ENCODE measurements at places on chromosomes 13 and 19. TPM values are rescaled to one million over a fixed set of nuclear protein-coding genes. Genes with fewer than 3 reads are reported as not detected.

DNA sequence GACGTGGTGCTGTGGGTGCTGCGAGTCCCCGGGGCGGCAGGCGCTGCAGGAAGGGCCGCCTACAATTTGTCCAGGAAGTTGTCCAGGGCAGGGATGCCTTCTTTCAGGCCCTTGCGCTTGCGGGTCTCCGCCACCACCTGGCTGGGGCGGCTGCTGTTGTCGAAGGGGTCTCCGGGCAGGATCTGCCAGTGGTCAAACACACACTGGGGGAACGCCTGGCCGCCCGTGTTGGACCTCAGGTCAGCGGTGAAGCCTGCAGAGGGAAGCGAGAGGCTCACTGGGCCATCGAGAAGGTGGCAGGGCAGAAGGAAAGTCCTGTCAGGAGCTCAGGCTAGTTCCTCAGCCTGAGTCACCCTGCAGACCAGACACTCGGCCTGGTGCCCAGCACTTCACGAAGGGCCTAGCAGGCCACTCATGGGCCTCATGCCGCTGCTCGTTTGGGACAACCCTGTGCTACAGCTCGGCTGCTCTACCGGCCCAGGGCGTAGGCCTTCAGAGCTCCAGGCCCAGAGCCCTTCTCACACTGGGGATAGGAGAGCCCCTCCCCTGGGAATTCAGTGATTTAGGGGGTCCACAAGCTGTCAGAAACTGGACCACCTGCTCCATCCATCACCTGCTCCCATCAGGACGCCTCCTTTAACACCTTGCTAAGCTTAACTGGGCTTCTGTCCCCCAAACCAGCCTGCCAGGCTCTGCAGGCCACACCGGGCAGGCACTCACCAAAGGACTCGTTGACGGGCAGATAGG is 5.8 kb upstream of the DAPK3 start:
- DNase-seq = no peak

DNA sequence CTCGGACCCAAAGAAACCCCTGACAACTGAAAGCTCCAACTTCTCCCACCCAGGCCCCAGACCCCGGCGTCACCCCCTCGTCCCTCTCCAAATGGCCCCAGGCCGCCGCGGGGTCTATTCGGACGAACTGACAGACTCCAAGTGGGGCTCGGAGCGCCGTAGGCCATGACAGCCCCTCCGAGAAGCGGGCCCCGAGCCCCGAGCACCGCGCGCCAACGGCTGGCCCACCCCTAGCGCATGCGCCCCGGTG is 360 bp downstream of the DDX39A start:
- DNase-seq = no peak

GRCh38 chr19:33660410-33661124 is 38.8 kb downstream of the CHST8 start:
- DNase-seq = no peak

GRCh38 chr19:45693106-45693788 is 781 bp downstream of the QPCTL start:
- DNase-seq = peak; percentile 32

DNA sequence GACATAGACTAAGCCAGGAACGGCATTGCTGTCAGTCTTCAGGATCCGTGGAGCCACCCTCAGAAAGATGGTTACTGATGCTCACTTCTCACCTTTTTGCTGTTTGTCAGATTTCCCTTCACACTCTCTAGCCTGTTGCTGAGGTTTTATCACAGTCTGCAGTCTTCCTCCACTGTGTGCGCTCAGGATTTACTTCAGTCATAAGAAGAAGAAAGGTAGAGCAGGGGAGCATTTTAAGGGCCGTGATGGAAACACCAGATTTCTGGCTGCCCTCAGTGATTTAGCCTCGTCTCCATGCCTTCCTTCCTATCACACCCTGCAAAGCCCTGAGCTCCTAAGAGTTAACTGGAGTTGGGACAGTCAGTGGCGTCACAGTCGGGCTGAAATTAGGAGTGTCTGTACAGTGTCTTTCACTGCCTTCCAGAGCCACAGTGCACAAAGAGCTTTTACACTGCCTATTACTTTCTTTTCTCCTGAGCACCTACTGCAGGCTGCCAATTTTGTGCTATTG is 60.0 kb upstream of the GPR183 start:
- no peak for DNase-seq

Gene IL12RB1
- total RNA-seq = not detected

GRCh38 chr19:14614099-14614412 is 31.2 kb downstream of the CLEC17A start:
- no peak for DNase-seq

Measured in A172 (cell line).